Activated CD4-positive, CD25-positive, alpha-beta regulatory T cell treated with anti-CD3 and anti-CD28 coated beads, Interleukin-2, amount 50 U/mL, for 72 hours (primary cell): ENCODE measurements at places on chromosomes 16 and 17.

DNA sequence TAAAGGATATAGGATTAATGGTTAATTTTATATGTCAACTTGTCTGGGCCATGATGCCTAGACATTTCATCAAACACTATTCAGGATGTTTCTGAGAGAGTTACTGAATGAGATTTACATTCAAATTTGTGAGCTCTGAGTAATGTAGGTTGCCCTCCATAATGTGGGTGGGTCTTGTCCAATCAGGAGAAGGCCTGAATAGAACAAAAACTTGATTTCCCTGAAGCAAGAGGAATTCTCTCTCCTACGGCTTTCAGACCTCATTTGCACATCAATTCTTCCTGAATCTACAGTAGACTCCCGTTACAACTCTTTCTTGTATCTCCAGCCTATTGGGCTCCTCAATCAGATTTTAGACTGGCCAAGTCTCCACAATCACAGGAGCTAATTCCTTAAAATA is 377.9 kb upstream of the PMFBP1 start:
- DNase-seq: no peak

DNA sequence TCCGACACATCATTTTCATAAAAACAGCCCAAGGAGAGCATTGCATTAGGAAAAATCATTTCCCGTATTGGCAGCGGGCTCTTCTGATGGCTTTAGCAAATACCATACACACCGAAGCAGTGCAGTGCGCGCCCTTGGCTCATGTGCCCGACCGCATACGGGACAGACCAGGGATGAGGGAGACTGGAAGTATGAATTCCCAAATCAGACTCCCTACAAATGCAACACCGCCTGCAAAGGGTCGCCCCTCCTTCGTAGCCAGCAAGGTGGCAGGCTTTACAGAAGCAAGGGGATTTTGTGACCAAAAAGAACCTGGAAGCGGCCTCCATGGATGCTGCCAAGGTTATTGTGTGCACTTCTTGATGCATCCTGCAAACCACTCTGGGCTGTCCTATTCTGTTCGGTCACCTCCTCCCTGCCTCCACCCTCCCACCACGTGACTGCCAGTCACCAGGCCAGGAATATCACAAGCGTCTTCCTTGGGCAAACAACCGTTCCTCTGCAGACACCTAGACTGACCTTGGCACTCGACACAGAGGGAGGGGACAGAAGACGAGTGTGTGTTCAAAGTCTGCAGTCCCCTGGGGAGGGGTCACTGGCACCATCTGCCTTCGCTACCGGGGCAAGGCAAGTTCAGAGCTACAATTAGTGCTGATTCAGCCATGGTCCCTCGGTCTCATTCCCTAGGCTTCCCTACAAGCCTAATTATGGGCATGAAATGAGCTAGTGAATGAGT is 460.4 kb downstream of the SLC39A11 start:
- no peak for DNase-seq

DNA sequence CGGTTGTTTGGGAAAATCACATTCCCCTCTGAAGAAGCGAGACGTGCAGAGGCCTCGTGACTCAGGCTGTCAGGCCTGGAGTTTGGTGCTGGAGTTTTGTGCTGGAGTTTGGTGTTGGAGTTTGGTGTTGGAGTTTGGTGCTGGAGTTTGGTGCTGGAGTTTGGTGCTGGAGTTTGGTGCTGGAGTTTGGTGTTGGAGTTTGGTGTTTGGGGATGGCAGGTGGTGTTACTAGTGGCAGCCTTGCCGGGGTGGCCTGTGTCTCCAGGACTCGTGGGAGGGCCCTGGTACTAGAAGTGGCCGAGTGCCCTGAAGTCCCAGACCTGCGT is 12.6 kb downstream of the TBC1D24 start:
- no peak for DNase-seq

DNA sequence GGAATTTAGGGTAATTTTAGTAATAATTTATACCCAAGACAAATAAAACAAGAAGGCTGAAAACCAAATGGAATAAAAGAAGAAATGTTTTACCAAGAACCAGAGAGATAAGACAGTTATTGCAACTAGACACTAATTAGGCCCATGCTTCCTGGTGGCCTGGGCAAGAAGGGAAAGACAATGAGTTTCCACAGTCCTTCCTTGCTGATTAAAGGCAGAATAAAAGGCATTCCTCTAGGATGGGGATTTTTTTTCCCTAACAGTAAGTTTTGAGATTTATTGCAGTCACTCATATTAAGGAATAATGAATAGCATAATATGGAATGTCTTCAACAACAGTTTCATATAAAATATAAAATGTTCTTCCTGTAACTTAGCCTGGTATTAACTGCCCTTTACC is 41.5 kb downstream of the TOM1L2 start:
- DNase-seq: no peak

DNA sequence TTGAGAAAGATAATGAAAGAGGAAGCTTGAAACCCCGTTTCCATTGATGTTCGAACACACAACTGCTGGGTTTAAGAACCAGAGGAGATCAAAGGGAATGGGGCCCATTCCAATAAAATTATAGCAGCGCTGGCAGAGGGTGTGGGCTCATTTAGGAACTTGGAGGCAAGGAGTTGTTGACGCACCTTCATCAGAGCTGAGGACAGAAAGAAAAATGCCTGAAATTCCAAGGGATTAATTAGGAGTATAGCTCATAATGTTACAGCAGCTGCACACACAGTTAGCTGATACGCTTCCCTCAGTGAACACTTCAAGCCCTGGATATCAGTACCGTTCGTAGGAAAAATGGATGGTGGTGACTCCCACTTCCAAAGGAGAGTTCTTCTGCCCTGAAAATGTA is 127.2 kb downstream of the AXIN2 start:
- DNase-seq: no peak

- DNase-seq: no peak
These were observed 5.9 kb upstream of the NAGS start for GRCh38 chr17:43998552-43998951.

GRCh38 chr16:83268169-83268568 is 539.6 kb upstream of the HSBP1 start:
- no peak for DNase-seq

GRCh38 chr17:39927929-39928857 is 661 bp downstream of the LRRC3C start:
- DNase-seq: no peak

DNA sequence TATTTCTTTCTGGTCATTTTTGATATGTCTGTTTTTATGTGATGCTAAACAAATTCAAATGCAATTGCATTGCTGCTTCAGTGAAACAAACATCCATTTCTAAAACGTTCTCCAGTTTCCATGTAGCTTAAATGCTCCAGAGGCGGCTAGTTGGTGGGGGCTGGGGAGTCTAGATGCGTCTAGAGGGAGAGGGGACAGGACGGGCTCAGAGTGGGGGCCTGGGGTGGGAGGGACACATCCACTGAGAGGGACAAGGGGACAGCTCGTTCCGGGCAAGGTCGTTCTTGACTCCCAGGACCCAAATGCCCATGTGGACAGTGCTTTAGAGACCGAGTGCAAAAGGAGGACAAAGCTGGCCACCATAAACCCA is 102.3 kb downstream of the FOXL1 start:
- no peak for DNase-seq

DNA sequence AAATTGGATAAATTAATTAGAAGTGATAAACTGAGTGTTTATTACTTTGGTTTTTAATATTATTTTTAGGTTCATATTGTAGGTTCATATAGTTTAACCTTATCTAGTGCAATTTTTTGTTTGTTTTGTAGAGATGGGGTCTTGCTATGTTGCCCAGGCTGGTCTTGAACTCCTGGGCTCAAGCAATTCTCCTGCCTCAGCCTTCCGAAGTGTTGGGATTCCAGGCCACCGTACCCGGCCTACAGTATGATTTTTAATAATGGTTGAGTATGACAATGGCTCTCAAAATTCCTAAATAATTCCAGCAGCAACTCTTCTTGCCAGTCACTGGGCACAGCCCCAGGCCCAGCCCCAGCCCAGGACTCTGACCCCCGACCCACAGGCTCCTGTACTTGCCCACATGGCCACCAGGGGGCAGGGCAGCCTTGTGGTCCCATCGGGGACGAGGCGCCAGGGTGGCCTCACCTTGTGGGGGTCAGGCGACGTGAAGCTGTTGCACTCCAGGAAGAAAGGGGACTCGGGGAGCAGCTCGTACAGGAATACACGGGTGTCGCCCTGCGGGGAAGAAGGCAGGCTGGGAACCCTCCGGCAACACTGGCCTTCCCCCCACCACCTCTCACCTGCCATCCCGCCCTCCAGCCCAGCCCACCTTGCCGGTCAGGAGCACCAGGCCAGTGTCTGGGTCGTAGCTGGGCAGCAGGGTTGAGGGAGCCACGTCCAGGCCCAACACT is 7.9 kb upstream of the PAM16 start:
- DNase-seq: peak; percentile 78

DNA sequence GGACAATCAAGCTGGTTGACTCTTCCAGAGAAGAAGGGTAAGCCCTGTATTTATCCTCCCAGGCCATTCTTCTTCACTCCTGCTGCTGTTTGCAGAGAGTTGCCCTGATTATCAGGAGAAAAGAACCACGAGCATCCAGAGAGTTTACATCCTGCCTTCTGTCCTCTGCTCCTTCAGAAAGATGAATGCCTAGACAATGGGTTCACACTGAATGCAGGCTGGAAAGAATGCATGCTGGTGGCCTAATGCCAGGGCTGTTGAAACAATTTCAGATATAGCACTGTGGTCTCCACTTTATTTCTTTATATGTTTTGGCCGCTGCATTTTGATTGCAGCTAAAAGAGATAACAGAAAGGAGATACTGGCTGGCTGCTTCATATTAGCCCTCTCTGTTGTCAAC is 21.2 kb upstream of the HAS3 start:
- no peak for DNase-seq

DNA sequence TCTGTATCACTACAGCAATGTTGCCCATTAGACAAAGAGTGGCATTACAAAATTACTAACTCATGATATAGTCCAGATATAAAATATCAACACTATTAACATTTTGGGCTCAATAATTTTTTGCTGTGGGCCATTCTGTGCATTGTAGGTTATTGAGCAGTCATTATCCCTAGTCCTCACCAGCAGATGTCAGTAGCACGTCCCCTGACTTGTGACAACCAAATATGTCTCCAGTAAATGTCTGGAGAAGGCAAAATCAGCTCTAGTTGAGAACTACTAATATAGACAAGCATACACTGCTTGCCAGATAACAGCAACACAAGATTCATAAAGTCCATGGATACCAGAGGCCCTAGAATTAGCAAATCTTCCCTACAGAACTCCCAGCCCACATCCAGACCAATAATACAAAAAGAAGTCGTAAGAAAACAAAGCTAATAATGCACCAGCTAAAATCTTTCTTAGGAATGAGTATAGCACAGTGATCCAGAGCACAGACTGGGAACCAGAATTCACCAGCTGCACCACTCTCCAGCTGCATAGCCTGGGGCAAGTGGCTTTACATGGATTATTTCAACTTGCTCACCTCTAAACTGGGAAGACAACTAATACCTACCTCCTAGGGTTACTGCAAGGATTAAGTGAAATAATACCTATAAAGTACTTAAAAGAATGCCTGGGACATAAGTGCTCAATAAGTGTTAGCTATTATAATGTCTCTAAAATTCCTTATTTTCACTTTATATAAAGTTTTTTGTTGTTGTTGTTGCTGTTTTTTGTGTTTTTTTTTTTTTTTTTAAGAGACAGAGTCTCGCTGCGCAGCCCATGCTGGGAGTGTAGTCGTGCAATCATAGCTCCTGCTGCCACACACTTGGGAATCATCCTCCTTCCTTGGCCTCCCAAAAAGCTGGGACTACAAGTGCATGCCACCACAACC is 23.7 kb downstream of the HELZ start:
- no peak for DNase-seq

- DNase-seq: no peak
These were observed 902.5 kb downstream of the KCNJ2 start for GRCh38 chr17:71071837-71072236.

- no peak for DNase-seq
These were observed 7.6 kb downstream of the RHBDF2 start for GRCh38 chr17:76493505-76494167.

DNA sequence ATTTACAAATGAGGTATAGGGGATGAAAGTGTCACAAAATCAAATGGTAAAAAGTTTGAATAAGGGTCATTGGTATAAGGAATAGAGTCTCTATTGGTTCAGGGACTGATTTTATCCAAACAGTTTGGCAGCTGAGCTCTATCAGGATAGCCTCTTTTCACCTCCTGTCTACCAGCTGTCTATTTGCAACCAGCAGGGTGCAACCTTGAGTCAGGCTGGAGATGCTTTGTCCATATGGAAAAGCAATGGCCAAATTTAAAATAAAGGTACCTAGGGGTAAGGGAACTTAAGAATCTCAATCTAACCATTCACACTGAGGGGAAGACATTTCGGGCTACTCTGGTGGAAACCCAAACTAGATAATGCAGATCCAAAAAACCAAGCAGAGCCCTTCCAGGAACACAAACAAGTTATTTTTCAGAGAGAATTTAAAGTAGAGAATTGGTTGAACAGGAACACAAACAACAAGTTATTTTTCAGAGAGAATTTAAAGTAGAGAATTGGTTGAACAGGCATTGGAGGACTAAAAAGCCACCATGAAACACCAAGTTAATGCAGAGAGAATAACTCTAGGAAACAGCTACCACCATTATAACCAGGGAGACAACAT is 12.6 kb upstream of the CA10 start:
- no peak for DNase-seq

- no peak for DNase-seq
These were observed 10.9 kb downstream of the RAD51C start for GRCh38 chr17:58703137-58703915.

DNA sequence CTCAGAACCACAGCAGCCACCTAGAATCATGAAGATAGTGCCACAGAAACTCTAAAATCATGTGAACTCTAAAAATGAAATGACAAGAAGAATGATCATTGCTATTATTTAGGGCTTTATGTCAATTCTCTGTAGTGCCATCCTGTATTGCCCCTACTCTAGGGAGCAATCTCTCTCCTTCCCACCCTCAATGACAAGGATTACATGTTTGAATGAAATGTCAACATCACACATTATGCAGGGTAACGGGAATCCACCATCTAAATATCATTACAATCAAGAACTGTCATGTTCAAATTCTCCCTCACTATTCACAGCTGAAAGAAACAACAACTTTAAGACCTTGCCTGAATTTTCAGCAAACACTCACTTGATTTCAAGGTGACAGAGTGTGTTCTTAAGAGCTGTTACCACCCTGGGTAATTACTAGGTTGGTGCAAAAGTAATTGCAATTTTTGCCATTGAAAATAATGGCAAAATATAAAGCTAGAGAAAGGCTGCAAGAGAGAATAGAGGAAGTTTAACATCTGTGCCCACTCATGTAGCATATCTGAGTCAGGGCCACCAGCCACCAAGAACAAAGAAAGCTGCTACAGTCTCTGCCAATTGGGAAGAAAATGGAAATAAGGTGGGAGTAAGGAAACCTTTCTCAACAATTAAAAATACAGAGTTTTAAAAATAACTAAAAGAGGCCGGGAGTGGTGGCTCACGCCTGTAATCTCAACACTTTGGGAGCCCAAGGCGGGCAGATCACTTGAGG is 112.8 kb upstream of the PSMD7 start:
- no peak for DNase-seq

- no peak for DNase-seq
These were observed 9.2 kb downstream of the ZDHHC7 start for GRCh38 chr16:85002099-85002541.

- DNase-seq: no peak
These were observed 686 bp downstream of the MLST8 start for GRCh38 chr16:2205967-2206313.
